Thoracic aorta (tissue), 2 donors: ENCODE measurements at places on chromosomes 2 and 18. TPM values are rescaled to one million over a fixed set of nuclear protein-coding genes. Genes with fewer than 3 reads are reported as not detected.

IL1RL2 gene
- total RNA-seq: 1.3 TPM

CPO gene
- 3.0 TPM for total RNA-seq

DLGAP1 gene
- 19.0 TPM for total RNA-seq

GRCh38 chr18:55783921-55784320 lies 195.9 kb upstream of the TCF4 start:
- no peak for DNase-seq

DNA sequence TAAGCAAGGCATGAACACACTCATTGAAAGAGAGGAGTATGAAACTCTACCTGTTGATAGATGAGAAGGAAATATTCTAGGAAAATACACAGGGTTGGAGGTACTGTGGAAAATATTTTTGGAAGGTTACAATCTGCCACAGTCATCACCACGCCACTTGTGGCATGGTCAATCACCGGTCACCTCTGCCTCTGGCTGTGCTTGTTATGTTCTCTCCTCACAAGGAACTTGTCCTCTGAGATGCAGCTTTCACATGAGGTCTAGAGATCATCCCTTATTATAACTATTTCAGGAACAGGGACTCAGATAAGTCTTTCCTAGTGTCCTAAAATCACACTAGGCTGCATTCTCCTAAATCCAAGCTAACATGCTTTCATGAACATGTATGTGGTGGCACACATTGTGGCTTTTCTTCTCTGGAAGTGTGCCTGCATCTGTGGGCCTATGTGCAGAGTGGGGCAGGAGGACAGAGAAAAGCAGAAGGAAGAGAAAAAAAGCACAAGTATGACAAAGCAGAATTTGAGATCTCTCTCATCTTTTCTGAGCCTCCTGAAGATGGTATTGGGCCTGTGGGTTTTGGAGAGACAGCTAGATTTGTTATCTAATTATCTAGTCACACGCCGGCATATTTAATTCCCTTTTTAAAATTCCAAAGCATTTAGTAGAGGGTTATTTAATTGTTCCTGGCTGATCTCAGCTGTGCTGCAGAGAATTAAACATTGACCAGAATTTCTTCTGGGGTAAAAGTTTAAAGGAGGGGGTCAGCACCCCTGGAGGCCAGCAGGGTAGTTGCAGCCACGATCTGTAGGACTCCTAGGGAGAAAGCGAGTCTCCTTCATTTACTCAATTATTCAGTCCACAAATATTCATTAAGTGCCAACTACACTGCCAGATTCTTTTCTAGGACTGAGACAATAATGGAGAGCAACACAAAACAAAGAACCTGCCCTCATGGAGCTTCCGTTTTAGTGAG lies 294.6 kb downstream of the RDH14 start:
- no peak for DNase-seq

DNA sequence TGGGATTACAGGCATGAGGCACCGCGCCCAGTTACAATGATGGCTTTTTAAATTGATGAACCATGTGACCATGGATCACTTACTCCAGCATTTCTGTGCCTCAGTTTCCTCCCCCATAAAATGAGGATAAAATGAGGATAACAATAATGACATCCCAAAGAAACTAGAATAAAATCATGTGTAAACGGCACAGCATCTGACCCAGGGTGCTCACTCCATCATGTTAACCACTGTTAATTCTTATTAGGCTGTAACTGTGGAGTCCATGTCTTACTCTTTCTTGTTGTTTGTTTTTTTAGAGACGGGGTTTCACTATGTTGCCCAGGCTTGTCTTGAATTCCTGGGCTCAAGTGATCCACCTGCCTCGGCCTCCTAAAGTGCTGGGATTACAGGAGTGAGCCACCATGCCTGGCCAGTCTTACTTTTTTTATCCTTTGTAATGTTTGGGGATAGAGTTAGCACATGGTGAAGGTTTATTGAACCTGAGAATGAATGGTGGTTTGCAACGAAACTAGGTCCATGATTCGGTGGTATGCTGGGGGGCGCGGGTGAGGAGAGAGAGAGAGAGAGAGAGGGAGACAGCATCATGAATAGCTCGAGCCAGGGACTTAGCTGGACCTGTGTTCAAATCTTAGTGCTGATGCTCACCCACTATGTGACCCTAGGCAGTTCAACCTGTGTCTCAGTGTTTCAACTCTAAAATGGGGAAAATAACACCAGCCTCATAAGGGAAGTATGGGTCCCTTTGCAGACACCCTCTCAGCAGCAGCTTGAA lies 52.3 kb downstream of the MYCN start:
- no peak for DNase-seq

DNA sequence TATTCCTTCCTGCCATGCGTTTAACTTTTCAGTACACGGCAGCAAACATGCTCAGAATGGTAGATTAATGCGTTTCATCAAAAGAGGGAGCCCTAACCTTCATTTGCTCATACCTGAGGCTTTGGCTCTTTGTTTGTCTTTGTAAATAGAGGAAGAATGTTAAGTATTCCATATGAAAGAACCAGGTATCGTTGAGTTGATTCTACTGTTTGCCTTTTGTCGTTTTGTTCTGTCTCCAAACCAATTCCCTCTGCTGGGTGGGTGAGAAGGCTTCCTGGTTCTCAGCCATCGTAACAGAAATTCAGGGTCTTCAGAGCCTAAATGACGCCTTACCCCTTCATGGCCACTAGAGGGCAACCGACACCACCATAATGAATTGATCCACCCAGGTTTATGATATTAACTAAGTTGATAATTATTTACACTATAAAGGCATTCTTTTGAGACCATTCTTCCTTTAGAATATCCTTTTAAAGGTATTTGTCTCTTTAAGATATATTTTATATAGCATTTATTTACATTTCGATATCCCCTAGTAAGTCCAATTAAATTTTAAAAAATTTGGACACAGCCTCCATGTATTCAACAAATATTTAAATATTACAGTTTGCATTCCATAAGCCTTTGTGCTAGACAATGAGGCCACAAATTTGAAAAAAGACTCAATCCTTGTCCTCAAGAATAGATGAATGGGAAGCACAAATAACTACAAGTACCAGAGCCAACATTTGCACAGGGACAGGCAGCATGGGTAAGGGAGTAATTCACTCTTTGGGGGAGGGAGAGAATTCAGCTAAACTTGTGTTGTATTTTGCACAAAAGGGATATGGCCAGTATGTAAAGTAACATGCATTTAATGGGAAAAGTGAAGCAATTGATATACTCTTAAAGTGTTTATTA lies 48.1 kb downstream of the TIMM21 start:
- DNase-seq: no peak

DNA sequence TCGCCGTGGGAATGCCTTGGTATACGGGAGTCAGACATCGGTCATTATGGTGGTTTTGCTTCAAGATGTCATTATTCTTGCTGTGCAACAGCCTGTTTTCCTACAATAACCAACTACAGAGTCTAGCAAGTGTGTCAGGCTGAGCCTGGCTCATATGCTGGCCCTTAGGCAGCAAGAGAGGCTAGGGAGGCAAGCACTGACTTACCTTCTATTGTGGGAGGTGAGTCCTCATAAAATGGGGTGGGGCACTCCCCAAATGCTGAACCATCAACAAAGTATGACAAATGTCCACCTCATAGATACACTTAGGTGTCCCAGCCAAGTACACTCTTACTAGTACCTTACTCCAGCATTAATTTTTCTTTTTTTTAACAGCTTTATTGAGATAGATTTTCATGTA lies 77.0 kb upstream of the ATL2 start:
- DNase-seq: no peak

- no peak for DNase-seq
These were observed 15.6 kb downstream of the TPGS2 start for GRCh38 chr18:36813101-36813775.

GRCh38 chr18:61991201-61991600 lies 98.4 kb upstream of the RNF152 start:
- no peak for DNase-seq
